GM06990 (cell line): ENCODE measurements at places on chromosomes 16 and 17.

DNA sequence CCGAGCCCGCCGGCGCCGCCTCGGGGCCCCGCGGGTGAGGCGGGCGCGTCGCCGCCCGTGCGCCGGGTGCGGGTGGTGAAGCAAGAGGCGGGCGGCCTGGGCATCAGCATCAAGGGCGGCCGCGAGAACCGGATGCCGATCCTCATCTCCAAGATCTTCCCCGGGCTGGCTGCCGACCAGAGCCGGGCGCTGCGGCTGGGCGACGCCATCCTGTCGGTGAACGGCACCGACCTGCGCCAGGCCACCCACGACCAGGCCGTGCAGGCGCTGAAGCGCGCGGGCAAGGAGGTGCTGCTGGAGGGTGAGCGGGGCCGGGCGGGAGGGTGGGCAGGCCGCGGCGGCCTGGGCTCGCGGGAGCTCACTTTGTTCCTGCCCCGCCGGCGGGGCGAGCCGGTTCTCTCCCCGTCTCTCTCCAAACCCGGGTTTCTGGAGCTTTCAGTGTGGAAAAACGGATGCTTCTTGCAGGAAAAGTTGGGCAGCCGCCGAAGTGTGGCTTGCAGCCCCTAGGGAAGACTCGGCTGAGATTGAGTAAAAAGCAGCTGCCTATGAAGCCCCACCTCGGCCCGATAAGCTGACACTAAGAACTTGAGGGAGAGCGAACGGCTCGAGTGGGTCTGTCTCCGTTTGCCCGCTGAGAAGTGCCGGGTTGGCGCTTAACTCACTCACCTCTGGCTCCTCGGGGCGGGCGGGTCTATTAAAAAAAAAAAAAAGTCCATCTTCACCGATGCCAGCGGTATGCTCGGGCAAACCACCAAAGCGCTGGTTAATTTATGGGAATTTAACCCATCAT is 677 bp downstream of the SNTB2 start:
- DNase-seq = peak; percentile 70

DNA sequence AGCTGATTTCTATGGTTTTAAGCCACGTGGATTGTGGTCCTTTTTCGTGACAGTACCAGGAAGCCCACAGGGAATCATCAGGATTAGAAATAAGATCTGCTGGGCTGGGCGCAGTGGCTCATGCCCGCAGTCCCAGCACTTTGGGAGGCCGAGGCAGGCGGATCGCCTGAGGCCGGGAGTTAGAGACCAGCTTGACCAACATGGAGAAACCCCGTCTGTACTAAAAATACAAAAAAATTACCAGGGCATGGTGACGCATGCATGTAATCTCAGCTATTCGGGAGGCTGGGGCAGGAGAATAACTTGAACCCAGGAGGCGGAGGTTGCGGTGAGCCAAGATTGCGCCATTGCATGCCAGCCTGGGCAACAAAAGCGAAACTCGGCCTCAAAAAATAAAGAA is 6.5 kb downstream of the NMRAL1 start:
- DNase-seq = no peak

- DNase-seq = no peak
Measured at GRCh38 chr17:8838551-8839095, 28.9 kb downstream of the PIK3R6 start.

GRCh38 chr16:88063211-88063773 is 112.1 kb downstream of the BANP start:
- DNase-seq = no peak

DNA sequence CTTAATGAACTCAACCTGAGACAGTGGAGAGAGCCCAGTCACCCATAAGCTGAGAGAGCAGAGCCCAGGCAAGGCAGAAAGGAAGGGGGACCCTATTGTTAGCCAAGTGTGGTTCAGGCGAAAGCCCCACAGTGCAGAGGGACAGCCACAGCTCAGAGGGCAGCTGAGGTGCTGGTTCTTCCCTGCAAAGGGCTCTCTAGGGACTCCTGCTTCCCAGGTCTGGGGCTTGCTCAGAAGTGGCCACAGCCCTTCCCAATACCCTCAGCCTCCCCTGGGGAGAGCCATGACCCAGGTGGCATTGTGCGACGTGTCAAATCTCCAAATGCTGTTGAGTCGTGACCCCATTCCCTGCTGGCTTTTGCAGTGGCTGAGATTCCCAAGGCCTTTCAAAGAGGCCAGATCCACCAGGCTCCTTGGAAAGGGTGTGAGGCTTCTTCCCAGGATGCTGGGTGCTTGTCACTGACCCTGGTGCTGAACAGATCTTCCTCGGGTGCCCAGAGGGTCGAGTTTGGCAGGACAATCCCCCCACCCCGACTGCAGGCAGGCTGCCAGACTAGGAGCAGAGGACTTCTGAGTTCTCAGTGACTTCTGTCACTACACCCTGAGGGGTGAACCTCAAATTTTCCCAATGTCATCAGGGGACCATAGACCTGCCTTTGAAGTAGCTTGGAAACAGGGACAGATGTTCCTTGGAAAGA is 2.5 kb upstream of the CCL17 start:
- no peak for DNase-seq
